ENCODE measurements at places on chromosomes 12 and 14. TPM values are rescaled to one million over a fixed set of nuclear protein-coding genes. Genes with fewer than 3 reads are reported as not detected.

Gene KLHDC1
- 0.98 TPM for total RNA-seq

Gene SLC7A8
- total RNA-seq, result 5.3 TPM

Gene C12orf76
- total RNA-seq, result 10.1 TPM

Gene DHRS2
- 10.0 TPM for total RNA-seq

Gene GLT8D2
- total RNA-seq, result 4.8 TPM

Gene LRRC10
- total RNA-seq, result not detected

Gene MAP3K9
- 11.7 TPM for total RNA-seq

Gene RPGRIP1
- not detected for total RNA-seq

Gene KRT8
- total RNA-seq, result 1,655 TPM

Gene FBLN5
- 3.3 TPM for total RNA-seq

Gene ATG2B
- total RNA-seq, result 6.4 TPM

Gene KLHDC2
- total RNA-seq, result 26.4 TPM

Gene HSPB8
- 3.5 TPM for total RNA-seq

Gene GPR84
- not detected for total RNA-seq

Gene CCND2
- total RNA-seq, result 1.1 TPM

Gene SIX4
- 24.5 TPM for total RNA-seq

Gene TMPRSS12
- total RNA-seq, result not detected

Gene NEMP1
- 35.2 TPM for total RNA-seq

Gene DIO2
- 0.10 TPM for total RNA-seq

Gene AICDA
- not detected for total RNA-seq

Gene OR8S1
- not detected for total RNA-seq

Gene PCNX4
- 48.4 TPM for total RNA-seq

Gene COL2A1
- 0.22 TPM for total RNA-seq

Gene TMEM263
- total RNA-seq, result 31.3 TPM

Gene APEX1
- total RNA-seq, result 235 TPM

Gene VRTN
- total RNA-seq, result 0.10 TPM

Gene CCDC175
- not detected for total RNA-seq

Gene GRIN2B
- 14.2 TPM for total RNA-seq

Gene FOXN4
- total RNA-seq, result 0.52 TPM

Gene NANOG
- total RNA-seq, result 0.22 TPM

Gene PRH2
- total RNA-seq, result not detected

Gene DRAM1
- total RNA-seq, result 20.3 TPM

Gene B3GNT4
- 7.1 TPM for total RNA-seq

Gene MYH7
- not detected for total RNA-seq

Gene PAPOLA
- total RNA-seq, result 223 TPM

Gene RNU4-1
- 2,323 TPM for total RNA-seq

Data from HCT116 (cell line).